Skin of body (tissue), 3 donors: ENCODE measurements at places on chromosomes 5 and 9. TPM values are rescaled to one million over a fixed set of nuclear protein-coding genes. Genes with fewer than 3 reads are reported as not detected.

SLC45A2 gene
- total RNA-seq = 0.39 TPM

ITGA2 gene
- 36.5 TPM for total RNA-seq

SHOC1 gene
- 0.79 TPM for total RNA-seq

GHR gene
- 25.4 TPM for total RNA-seq

PCDHB12 gene
- 2.2 TPM for total RNA-seq

SHLD3 gene
- 4.2 TPM for total RNA-seq

LCN15 gene
- total RNA-seq = not detected

COL23A1 gene
- total RNA-seq = 4.6 TPM

ZNF366 gene
- total RNA-seq = 1.1 TPM

PCDHB2 gene
- 3.1 TPM for total RNA-seq

DDX4 gene
- not detected for total RNA-seq

IL4 gene
- not detected for total RNA-seq

GRCh38 chr5:53276825-53277224 lies 167.3 kb upstream of the MOCS2 start:
- no peak for DNase-seq

- no peak for DNase-seq
These were observed 72.2 kb upstream of the GABRP start for GRCh38 chr5:170711300-170711699.

DNA sequence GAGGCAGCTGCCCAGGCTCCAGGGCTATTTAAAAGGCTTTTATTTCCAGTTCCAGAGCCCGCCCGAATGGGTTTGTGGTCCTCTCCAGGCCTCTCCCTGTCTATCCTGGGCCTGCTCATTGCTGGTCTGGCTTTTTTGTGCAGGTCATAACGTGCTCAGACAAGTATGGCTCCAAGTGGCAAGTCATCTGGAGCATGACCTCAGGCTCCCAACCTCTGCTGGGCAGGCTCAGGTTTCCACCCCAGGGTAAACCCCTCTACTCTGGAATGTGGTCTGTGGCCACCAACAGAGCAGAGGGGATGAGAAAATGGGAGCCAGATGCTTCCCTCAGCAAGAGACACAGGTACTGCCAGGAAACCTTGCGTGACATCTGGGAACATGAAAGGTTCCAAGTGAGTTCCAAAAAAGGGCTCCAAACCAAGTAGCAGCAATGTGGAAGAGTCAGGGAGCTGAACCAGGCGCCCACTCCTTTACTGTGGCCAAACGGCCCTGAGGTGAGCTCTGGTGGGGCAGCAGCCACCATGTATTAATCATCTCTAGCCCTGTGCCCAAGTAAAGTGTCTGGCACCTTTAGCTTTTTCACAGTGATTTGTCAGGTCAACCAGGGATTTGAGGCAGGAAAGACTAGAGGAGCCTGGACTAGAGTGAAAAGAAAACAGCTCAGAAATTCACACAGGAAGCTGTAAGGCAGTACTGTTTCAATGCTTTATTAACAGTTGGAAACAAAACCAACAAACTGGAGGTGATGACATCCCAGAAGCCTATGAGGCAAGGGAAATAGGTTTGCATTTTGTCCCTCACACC lies 25.7 kb downstream of the PCDHGC5 start:
- no peak for DNase-seq

- no peak for DNase-seq
These were observed 461.1 kb upstream of the CYLC2 start for GRCh38 chr9:102534031-102534430.

DNA sequence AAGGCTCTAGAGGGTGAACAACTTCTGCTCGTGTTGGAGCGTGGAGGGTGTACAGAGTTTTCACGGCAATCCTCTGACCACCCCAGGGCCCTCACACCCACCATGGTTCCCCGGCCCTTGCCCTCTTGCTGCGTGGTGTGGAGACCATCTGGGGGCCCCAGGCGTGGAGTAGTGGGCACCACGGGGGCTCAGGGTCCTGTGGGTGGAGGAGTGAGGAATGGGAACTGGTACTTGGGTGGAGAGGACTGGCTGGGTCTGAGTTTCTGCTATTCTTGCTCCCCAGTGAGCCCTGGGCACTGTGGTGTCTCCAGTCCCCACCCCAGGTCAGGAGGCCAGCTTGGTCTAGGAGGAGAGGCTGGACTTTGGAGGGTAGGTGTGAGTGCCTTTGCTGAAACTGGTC lies 21.9 kb upstream of the TRIM52 start:
- DNase-seq = no peak

GRCh38 chr5:114857941-114858551 lies 311.7 kb downstream of the TRIM36 start:
- peak; percentile 48 for DNase-seq

- no peak for DNase-seq
These were observed 168.6 kb downstream of the SLC12A2 start for GRCh38 chr5:128252196-128252595.

DNA sequence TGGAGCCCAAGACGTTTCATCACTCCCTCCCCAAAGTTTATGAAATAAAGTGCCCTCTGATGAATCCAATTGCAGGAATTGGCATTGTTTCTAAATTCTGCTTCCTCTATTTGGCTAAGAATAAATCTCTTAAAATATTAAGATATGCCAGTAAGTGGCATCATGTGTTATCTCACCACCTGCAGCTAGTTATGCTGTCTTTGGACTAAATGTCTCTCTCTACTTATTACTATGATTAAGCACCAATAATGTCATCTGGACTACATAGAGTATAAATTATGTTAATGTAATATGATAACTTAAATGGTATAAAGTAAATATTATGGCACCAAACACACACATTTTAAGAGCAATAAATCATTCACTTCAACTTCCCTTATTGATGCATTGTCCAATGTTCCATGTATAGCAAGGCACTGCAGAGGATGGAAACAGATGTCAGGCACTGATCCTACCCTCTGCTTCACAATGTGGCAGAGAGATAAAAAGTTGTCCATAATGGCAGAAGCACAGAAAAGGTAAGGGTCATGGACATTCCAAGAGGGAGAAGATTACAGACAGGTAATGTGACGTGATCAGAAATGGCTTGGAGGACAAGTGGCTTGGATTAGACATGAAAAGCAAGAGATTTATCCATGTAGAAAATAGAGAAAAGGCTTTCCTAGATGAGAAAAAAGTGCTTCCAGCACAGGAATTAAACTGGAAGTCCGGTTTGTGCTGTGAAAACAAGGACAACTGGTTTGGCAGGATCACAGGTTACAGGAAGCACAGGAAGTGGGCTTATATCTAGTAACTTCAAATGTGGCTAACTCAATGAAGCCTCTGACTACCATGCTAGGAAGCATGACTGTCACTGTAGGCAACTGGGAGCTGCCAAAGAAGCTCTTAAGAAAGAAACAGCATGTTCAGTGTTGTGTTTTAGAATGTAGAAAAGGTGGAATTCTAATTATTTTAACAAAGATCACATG lies 26.7 kb downstream of the MARCHF11 start:
- DNase-seq = no peak

- DNase-seq = peak; percentile 82
These were observed 98.6 kb downstream of the FBXW11 start for GRCh38 chr5:171907725-171908343.

- DNase-seq = no peak
These were observed 106.3 kb downstream of the KDM4C start for GRCh38 chr9:6864102-6864501.
